ENCODE measurements at places on chromosomes 2 and 18.

GRCh38 chr2:67772216-67773170, 290.3 kb downstream of the C1D start:
- no peak for DNase-seq

- DNase-seq = no peak
Measured at GRCh38 chr2:189305291-189305943, 125.9 kb upstream of the COL5A2 start.

DNA sequence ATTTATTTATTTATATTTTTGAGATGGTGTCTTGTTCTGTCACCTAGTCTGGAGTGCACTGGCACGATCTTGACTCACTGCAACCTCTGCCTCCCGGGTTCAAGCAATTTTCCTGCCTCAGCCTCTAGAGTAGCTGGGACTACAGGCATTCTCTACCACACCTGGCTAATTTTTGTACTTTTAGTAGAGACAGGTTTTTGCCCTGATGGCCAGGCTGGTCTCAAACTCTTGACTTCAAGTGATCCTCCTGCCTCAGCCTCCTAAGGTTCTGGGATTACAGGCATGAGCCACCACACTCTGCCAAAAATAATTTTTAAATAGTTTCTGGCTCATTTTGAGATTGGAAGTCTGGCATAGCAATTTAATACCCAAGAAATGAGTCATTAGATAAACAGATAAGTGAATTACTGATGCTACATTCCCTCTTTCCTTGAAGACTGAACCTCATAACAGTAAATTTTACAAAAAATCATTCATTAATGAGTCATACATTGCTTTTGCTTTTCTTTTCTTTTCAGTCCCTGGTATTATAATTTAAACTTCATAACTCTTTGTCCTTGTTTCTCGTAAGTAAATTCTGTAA, 881.6 kb upstream of the PIK3C3 start:
- no peak for DNase-seq

DNA sequence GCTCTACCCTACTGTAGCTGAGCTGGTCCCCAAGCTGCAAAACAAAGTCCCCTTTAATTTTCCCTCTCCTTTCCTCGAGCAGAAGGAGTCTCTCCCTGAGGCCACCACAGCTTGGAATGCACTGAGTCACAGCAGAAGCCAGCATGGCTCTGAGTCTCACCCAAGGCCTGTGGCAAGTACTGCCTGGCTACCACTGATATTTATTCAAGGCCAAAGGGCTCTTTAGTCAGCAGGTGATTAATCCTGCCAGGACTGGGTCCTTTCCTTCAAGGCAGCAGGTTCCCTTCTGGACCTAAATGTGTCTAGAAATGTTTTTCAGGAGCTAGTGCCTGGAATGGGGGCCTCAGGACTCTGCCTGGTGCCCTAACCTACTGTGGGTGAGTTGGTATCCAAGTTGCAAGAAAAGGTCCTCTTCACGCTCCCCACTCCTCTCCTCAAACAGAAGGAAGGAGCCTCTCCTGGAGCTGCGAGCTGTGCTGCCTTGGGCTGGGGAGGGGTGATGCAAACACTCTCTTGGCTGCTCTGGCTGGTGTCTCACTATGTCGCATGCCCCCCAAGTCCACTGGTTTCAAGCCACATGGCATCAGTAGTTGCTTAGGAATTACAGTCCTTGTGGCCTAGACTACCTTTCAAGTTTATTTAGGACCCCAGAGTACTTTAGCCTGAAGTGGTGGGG, 53.4 kb downstream of the CD28 start:
- DNase-seq = no peak

- no peak for DNase-seq
Measured at GRCh38 chr2:47867205-47867604, 39.1 kb downstream of the FBXO11 start.

DNA sequence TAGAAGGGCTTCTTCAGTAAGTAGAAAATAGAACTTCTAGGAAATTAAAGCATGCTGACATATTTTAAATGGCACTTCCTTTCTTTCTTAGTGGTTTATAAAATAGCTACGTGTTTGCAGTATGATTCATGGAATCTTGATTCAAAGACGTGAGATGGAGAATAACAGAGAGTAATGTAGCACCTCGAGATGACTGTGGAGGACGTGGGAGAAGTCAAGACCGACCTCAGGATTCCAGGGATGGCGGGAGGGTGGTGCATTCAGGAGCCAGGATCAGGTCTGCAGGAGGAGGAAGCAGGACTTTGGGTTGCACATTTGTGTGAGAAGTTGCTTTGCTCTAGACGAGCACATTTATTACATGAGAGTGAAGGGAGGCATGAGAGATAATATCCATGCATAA, 56.0 kb downstream of the DCDC2C start:
- DNase-seq = no peak

GRCh38 chr18:58183226-58183625, 139.2 kb downstream of the NEDD4L start:
- no peak for DNase-seq

DNA sequence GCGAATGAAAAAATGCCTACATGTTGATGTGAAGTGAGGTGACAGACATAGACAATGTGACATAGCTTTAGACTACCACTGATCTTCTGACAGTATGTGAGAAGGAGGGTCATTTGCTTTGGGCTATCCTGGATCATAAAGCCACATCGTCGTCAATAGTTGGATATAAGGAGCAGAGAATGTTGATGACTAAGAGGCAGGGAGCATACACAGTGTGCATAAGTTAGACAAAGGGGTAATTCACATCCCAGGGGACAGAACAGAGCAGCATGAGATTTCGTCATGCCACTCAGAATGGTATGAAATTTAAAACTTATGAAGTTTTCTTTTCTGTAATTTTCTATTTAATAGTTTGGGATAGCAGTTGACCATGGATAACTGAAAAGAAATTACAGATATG, 403.2 kb downstream of the DSC3 start:
- DNase-seq = no peak

- no peak for DNase-seq
Measured at GRCh38 chr2:237412988-237413776, 782 bp downstream of the COL6A3 start.

- DNase-seq = no peak
Measured at GRCh38 chr2:1286929-1287328, 126.3 kb upstream of the TPO start.

DNA sequence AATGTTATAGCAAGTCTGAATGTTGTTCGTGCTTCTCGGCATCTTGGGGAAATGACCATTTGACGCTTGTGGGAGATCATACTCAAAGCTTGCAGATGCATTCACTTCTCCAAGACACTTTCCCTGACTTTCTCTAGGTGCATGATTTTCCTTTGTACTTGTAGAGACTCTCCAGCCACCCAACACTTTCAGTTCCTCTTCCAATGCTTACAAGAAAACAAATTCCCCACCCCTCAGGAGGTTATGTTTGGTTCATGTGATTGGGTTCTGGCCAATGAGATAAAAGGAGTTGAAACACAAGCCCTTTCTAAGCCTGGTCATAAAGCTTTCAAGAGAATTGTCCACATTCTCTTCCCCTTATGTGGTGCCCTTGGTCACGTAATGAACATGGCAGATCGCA, 156.3 kb downstream of the EPHA4 start:
- DNase-seq = no peak

DNA sequence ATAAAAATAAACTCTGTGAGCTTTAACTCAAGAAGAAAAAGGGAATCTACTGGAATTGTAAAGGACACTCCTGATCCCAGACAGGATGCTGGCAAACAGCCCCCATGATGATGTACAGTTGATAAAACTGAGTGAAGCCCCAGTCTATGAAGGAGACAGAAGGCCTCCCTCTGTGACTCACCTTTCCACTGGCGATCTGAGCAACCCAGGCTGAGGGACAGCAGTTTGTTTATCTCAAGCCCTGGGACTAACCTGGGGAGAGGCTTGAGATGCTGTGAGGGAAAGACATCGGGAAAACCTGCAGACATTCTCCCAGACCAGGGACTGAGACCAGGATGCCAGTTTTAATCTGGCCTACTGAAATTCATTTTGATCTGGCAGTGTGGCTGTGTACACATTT, 104.5 kb upstream of the CDH2 start:
- DNase-seq = no peak

GRCh38 chr2:230930928-230931555, 6.0 kb upstream of the GPR55 start:
- no peak for DNase-seq

- DNase-seq = no peak
Measured at GRCh38 chr2:105258835-105259350, 17.4 kb downstream of the GPR45 start.

Measured in transverse colon (tissue), 4 donors.